ENCODE measurements at places on chromosomes 4 and X.
A peak's percentile ranks its signal among the peaks of the same experiment; 100 is the strongest.

DNA sequence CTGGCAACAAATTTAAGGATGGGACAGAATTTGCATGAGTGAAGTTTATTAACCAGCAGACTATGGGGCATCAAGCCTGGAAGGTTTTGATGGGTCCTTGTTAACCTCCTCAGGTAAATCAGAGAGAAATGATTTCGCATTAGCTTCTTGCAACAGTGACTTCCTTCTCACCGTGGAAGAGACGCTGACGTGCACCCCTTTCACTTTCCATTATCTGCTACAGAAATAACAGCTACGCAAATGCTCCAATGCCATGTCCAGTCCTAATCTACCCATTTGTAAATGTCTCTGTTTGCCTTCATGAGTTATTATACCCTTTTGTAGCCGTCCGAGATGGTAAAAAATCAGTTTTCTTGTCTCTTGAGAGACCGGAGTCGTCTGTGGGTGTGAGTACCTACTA lies 100.3 kb downstream of the SLC34A2 start:
- no peak for DNase-seq

DNA sequence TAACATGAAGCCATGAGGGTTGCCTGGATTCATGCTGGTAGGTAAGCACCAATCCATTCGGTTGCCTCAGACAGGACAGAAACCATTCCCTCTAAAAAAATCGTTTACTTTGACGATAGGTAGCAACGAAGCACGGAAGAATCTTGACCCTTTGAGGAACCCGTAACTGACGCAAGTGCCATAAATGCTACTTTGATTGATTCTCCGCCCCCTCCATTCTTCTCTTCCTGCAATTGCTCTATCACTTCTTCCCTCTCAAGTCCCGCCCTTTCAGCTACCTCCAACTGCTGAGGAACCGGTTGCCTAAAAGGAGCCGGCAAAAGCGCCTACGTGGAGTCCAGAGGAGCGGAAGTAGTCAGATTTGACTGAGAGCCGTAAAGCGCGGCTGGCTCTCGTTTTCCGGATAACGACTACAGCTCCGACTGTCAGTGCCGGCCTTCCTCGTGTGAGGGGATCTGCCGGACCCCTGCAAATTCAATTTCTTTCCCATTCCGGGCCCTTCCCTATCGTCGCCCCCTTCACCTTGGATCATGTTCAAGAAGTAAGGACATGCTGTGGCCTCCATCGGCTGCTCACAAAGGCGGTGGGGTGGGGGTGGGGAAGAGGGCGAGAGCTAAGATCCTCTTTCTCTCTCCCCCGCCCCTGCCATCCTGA lies at the start of gene MCTS1:
TSS of gene MCTS1 (plus strand) at position 395 of the 654 bp plus-strand sequence. CDS start at position 531, 136 bp downstream.
- no peak for DNase-seq

- no peak for DNase-seq
Measured at GRCh38 chrX:137567682-137568232, 1.8 kb downstream of the ZIC3 start.

DNA sequence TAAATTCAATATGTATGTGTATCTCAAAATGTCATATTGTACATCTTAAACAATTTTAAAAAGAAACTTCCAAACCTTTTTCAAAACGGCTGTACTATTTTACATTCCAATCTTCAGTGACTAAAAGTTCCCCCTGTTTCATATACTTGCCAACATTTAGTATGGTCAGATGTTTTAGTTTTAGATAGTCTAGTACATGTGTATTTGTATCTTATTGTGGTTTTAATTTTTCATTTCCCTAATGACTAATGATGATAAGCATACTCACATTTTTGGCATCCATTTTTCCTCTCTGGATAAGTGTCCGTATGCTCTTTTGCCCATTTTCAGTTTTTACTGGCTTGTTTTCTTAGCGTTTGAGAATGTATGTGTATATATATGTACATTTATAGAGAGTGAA lies 212.2 kb upstream of the MAGEB18 start:
- DNase-seq, result no peak

DNA sequence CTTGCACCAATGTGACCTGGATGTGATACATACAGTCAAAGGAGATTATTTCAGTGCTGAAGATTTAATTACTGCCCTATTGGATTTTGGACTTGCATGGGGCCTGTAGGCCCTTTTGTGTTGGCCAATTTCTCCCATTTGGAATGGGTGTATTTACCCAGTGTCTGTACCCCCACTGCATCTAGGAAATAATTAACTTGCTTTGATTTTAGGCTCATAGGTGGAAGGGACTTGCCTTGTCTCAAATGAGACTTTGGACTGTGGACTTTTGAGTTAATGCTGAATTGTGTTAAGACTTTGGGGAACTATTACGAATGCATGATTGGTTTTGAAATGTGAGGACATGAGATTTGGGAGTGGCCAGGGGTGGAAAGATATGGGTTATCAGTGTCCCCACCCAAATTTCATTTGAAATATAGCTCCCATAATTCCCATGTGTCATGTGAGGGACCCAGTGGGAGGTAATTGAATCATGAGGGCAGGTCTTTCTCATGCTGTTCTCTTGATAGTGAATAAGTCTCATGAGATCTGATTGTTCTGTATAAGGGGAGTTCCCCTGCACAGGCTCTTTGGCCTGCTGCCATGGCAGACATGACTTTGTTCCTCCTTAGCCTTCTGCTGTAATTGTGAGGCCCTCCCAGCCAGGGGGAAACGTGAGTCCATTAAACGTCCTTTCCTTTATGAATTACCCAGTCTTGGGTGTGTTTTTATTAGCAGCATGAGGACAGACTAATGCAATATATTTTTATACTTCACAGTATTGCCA lies 362.2 kb upstream of the SPANXN4 start:
- DNase-seq, result no peak

DNA sequence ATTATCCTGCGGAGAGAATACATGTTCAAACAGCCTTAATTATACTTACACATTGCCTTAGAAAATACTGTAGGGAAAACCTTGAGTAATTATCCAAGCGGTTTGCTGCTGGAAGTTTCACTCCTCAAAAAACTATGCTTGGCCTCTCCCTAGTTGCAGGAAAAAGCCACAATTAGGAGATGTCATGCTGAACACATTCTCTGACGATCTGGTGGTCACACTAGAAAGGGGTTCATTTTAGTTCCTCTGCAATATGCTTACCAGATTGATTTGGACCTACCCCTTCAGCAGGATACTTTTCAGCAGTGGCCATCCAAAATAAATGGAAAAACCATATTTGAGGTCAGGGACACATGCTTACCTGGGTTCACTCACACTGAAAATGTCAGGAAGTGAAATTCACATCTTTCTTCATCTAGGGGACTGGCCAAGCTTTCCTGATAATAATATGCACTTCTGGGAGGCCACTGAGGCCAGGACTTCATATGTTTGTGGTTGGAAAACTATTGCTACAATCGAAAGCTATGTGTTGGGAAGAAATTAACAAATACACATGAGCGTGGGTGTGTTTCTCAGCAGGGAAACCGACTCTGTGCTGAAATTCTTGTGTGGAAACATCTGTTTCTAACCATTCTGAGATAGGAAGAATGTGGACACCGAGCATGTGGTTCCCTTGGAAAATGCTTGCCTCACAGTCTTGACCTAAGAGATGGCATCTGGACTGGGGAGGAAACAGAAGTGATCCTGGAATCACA lies 68.8 kb downstream of the ATXN3L start:
- no peak for DNase-seq

DNA sequence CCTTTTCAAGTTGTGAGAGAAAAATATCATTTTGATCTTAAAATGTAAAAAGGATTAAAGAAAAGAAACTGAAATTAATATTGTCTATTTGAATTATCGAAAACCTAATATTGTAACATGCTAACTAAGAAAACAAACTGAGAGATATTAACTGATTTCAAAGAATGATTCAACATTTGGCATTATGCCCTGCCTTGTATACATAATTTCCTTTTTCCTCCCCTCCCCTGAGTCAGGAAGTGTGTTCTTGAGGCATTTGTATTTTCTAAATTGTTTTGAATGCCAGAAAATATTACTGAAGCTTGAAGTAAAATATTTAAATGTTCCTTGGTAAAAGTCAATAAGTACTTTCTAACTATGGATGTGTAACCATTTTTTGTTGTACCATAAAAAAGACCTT lies 49.4 kb downstream of the RPS6KA3 start:
- DNase-seq, result no peak

DNA sequence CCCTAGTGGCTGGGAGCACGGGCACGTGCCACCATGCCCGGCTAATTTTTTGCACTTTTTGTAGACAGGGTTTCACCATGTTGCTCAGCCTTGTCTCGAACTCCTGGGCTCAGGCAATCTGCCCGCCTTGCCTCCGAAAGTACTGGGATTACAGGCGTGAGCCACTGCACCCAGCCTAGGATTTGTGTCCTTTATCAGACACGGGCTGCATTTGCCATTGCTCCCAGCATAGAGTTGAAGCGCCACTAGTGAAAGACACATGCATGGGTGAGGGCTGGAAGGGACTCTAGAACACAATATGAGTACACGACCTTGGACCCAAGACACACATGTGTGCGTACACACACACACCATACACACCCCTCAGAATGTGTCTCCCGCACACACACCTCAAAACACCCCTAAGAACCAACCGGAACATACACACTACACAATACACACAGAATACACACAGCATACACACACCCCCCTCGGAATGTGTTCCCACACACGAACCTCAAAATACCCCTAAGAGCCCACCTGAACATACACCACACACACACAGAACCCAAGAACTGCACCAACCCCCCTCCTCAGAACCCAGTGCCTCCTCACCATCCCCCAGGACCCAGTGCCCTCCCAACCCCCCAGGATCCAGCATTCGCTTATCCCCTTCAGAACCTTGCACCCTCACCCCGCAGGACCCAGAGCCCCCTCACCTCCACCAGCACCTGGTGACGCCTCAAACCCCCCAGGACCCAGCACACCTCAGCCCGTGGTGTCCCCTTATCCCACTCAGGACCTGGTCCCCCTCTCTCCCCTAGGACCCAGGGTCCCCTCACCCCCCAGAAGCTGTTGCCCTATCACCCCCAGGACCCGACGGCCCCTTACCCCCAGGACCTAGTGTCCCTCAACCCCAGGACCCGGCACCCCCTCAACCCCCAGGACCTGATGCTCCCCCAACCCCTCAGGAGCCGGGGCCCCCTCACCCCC lies 1.0 kb downstream of the TNIP2 start:
- DNase-seq, result no peak

DNA sequence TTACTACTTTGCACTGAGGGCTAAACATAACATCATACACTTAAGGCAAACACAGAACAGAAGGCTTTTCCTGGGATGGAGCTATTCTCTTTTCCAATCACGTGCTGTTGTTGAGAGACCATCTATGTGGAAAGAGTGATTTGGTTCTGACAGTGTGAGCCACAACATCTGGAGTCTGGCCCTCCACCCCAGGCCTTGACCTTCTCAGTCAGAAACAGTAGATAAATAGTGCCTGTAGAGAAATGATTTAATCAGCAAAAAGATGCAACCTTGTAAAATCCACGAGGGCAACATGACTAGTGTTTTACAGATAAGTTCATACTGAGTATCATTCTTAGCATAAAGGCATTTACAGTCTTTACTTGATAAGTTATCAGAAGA lies 10.8 kb upstream of the SFRP2 start:
- no peak for DNase-seq

DNA sequence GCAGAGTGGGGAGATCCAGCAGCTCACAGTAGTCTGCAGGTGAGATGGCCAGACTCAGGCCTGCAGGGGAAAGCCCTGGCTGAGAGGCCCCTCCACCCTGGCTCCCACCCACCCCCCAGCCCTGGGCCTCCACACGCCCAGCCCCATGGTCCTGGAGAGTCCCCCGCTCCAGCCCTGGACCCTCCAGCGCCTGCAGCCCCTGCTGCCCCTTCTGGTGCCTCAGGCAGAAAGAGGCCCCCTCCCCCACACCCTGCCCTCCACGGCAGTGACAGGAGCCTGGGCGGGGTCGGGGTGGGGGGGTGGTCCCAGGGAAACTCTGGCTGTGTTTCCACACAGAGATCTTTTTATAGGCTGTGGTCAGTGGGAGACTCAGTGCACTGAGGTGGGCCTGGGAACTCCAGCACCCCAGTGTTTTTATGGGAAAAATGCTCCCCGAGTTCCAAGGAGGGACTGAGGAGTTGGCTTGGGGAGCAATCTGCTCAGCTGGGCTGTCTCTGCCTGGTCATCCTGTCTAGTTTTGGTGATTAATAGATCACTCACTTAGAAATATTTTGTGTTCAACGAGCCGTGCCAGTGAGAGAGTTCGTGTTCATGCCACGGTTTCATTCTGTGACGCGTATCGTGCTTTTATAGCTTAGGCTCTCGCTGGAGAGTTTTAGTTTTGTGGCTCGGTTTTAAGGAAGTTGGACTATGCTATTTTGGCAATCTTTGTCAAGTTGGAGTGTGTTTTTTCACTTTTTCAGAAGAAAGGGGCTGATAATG lies 53.1 kb upstream of the HGFAC start:
- no peak for DNase-seq

DNA sequence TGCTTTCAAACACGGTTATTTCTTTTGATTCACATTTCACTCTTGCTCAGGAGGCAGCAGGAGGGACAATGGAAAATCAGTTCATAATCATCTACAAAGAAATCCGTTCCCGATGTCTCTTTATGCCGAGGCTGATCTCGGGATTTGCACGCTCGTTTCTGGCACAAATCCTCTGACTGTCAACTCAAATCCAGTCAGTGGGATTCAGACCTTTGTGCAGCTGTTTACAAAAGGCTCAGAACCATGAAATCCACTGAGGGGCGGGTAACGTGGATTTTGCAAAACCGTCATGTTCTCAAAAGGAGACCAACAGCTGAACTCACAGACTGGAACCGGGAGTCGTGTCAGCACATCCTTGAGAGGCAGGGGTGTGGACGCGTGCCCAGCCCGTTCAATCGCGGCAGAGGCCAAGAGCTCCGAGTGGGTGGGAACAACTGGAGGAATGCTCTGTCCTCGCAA lies 46.4 kb downstream of the ACOX3 start:
- peak; percentile 55 for DNase-seq

DNA sequence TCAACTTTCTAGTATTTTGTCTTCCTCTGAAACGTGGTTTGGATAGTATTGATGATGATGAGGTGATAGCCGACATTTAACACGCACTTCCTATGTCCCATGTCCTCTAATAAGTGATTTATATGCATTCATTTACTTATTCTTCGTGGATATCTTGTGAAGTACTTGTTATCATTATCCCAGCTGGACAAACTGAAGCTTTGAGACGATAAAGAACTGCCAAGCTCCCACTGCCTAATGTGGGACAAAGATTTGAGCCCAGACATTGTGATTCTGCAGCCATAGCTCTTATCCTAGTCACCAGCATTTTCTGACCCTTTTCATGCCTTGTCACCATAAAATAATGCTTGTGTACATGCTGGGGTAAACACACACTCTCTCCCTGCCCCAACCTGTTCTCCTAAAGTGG lies 92.5 kb downstream of the RAPGEF2 start:
- DNase-seq, result no peak

GRCh38 chrX:130799393-130799792 lies 103.6 kb downstream of the ENOX2 start:
- no peak for DNase-seq

GRCh38 chrX:96776966-96777365 lies 92.3 kb downstream of the DIAPH2 start:
- DNase-seq, result no peak

GRCh38 chrX:261167-261918 lies 19.8 kb upstream of the PLCXD1 start:
- DNase-seq, result no peak

Data from D721Med (cell line).